ENCODE measurements at places on chromosomes 5 and 9. TPM values are rescaled to one million over a fixed set of nuclear protein-coding genes. Genes with fewer than 3 reads are reported as not detected.
A peak's percentile ranks its signal among the peaks of the same experiment; 100 is the strongest.

DNA sequence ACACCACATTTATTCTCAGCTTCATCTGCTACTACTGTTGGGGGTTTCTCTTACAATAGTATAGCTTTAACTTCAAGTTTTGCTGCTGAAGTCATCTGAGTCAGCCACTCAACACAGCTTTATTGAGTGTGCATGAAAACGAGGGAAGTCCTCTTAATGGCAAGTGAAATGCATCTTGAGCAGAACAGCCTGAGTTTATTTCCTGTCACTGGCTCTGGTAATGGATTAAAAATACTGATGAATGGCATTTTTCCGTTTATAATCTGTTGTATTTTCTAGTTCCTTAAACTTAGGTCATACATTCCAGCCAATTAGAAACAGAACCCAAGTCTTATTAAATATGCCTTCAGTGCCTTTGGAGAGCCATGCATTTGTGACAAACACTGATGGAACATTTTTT is 238.6 kb downstream of the SLF1 start:
- H3K4me1 ChIP-seq = no peaks in the 10 kb centered on the region
- H3K4me3 ChIP-seq = no peak overlapping the region
- no peaks in the 10 kb centered on the region for H3K36me3 ChIP-seq
- no peak for DNase-seq

Gene MYOT
- total RNA-seq = 0.81 TPM

DNA sequence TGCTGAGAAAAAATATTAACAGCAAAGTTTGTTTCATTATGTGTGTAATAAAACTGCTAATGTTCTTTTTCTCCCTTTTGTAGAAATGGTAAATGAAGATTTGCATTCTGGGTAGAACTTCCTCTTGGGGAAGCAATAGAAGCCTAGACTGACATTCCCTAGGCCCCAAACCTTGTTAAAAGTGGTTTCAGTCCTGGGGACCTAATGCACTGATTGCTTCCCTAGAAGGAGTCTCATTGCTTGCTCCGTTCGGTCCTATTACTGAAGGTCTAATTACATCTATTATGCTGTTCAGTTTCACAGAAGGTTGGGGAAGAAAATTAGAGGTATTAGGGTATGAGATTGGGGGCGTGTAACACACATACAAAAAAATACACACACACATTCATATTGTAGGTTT is 893.8 kb downstream of the TLE4 start:
- H3K4me1 ChIP-seq = no peaks in the 10 kb centered on the region
- H3K4me3 ChIP-seq = no peak overlapping the region
- no peaks in the 10 kb centered on the region for H3K27me3 ChIP-seq
- DNase-seq = no peak

Gene ZNF608
- total RNA-seq = 32.0 TPM

GRCh38 chr9:27393054-27393846 is 96.3 kb upstream of the EQTN start:
- no peaks in the 10 kb centered on the region for H3K36me3 ChIP-seq
- no peaks in the 10 kb centered on the region for H3K27me3 ChIP-seq
- H3K4me1 ChIP-seq = peaks cover 43% of the 10 kb centered on the region

- H3K27me3 ChIP-seq = no peaks in the 10 kb centered on the region
- peak overlapping the region; percentile 12 for H3K27ac ChIP-seq
- no peak for DNase-seq
- no peak overlapping the region for H3K4me3 ChIP-seq
- peaks cover 21% of the 10 kb centered on the region for H3K4me1 ChIP-seq
- peaks cover 7% of the 10 kb centered on the region for H3K36me3 ChIP-seq
These were observed 119.1 kb downstream of the C9orf50 start for GRCh38 chr9:129501771-129502319.

- no peak for DNase-seq
- H3K36me3 ChIP-seq = no peaks in the 10 kb centered on the region
- H3K4me1 ChIP-seq = peaks cover 20% of the 10 kb centered on the region
- no peak overlapping the region for H3K4me3 ChIP-seq
These were observed 210.5 kb downstream of the NXNL2 start for GRCh38 chr9:88745276-88746001.

All from thyroid gland (tissue), 4 donors.